Fibroblast of upper back skin (primary cell): ENCODE measurements at places on chromosomes 13 and 19.

DNA sequence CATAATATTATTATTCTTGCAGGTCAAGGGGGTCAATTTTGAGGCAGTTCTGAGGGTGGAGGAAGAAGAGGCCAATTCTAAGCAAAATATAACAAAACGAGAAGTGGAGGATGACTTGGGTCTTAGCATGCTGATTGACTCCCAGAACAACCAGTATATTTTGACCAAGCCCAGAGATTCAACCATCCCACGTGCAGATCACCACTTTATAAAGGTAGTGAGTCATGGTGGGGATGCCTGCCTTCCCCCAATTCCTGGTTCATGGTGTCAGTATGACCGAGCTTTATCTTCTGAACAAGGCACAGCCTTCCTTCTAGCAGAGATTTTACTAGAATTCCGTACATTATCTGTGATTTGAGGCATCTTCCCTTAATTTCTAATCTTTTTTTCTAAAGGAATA lies 9.4 kb upstream of the DCUN1D2 start:
- DNase-seq: peak; percentile 6

DNA sequence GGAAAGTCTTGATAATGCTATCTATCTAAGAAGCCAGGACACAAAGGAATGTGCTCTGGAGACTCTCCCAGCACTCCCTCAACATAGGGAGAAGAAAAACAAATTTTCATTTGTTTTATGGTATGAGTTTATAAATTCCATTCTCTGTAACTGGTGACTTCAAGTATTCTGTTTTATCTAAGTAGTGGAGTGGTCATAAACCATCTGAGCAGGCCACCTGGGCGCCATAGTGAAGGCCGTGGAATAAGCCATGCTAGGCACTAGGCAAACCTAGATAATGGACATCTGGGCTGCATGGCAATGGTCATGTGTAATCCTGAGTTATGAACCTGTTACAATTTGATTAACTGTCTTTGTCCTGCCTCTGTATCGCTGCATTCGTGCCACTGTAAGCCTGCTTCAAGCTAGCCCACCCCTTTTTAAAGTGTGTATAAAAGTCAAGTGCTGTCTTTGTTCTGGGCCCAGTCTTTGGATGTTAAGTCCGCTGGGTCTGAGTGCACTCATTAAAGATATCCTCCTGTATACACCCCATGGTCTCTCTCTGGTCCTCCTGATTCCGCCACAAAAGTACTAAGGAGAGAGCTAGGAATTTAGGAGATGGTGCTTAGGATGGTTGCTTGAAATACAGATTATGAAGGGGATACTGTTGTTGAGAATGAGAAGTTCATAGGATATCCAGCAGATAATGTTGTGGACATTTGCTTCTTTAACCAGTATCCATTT lies 13.2 kb downstream of the GTF2F2 start:
- DNase-seq: no peak

GRCh38 chr19:43789029-43789428 lies 8.3 kb upstream of the KCNN4 start:
- DNase-seq: peak; percentile 37

DNA sequence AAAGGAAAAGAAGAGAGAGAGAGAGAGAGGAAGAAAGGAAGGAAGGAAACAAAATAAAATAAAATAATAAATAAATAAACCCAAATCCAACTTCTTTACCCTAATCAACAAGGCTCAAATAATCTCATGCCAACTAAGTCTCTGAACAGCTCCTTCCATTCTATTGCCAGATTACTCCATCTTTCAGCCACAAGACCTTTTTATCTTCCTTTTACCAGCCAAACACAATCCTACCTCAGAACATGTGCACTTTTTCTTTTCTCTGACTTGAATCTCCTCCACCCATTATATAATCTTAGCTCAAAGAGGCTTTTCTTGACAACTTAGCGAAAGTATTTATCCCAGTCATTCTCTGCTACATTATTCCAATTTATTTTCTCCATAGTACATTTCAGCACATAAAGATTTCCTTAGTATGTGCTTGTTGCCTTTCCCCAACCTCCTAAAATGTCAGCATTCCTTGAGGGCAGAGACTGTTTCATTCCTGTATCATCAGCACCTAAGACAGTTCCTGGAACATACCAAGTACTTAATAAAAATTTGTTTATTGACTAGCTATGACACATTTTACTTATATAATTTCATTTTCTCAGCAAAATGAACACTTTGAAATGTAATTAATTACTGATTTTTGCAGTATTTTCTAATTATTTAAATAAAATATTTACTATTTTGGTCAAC lies 33.5 kb upstream of the USPL1 start:
- DNase-seq: no peak

DNA sequence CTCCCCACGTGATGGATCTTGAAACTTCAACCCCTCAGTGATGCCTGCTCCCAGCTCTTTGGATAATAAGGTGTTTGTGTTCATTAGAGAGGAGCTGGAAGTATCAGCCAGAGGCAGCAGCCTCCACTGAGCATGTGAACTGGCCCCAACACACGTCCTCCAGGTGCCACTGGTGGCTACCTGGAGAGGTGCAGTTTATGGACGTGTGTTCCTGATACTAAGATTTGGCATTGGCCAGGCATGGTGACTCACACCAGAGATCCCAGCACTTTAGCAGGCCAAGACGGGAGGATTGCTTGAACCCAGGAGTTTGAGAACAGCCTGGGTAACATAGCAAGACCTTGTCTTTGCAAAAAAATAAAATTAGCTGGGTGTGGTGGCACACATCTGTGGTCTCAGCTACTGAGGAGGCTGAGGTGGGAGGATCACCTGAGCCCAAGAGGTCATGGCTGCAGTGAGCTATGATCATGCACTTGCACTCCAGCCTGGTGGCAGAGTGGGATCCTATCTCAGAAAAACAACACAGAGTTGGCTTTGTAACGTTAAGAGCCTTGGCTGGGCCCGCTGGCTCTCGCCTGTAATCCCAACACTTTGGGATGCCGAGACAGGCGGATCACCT lies 34.4 kb downstream of the SLC25A42 start:
- DNase-seq: no peak

DNA sequence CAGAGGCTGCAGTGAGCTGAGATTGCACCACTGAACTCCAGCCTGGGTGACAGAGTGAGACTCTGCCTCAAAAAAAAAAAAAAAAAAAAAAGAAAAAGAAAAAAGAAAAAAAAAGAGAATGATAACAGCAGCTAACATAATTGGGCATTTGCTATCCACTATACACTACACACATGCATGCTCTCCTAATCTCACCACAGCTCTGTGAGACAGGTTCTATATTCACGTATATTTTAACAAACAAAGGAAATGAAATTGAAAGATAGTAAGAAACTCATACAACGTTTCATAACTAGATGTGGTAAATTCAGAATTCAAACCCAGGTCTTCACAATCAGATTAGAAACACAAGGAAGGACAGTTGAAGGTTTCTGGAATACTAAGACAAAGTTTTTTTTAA lies 265.7 kb downstream of the DIAPH3 start:
- DNase-seq: no peak

DNA sequence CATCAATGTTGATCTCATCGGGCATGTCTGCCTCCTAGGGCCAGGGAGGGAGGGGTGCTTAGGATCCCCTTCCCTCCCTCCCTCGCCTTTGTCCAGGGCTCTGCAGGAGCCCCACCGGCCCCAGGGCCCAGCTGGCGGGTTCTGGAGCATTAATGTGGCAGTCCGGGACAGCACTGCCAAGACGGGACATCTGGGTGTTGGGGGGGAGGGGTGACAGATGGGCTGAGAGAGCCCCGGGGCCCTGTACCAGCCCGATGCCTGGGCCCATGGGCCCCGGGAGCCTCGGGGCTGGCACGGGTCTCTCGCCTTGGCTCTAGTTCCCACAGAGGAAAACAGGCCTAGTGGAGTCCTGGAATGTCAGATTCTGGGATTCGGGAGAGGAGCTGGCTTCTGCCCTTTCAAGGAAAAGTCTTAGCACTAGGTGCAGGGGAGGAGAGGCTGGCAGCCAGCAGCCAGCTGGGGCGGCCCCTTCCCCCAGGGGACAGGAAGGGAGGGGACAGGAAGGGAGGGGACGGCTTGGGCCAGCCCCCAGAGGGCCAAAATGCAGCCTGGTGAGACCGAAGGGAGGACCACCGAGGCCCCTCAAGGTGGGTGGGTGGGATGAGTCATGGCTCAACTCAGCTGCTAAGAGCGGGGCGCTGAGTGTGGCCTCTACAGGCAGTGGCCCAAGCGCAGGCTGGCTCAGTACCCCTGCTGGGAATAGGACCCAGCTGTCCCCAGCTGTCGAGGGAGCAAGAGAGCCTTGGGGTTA lies 3.1 kb downstream of the PPP1R14A start:
- DNase-seq: no peak

DNA sequence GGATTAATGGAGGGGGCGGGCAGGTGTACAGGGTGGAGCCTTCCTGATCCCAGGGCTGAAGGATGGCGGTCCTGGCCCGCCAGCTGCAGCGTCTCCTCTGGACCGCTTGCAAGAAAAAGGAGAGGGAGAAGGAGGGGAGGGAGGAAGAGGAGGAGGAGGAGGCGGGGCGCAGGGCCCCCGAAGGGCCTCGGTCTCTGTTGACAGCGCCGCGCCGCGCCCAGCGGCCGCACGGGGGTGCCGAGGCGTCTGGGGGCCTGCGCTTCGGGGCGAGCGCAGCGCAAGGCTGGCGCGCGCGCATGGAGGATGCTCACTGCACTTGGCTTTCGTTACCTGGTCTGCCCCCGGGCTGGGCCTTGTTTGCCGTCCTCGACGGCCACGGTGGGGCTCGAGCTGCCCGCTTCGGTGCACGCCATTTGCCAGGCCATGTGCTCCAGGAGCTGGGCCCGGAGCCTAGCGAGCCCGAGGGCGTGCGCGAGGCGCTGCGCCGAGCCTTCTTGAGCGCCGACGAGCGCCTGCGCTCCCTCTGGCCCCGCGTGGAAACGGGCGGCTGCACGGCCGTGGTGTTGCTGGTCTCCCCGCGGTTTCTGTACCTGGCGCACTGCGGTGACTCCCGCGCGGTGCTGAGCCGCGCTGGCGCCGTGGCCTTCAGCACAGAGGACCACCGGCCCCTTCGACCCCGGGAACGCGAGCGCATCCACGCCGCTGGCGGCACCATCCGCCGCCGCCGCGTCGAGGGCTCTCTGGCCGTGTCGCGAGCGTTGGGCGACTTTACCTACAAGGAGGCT lies at the start of gene PPM1N:
PPM1N (plus strand) TSS at position 33 of the 785 bp plus-strand sequence; CDS start at position 63, 30 bp downstream.
- no peak for DNase-seq

DNA sequence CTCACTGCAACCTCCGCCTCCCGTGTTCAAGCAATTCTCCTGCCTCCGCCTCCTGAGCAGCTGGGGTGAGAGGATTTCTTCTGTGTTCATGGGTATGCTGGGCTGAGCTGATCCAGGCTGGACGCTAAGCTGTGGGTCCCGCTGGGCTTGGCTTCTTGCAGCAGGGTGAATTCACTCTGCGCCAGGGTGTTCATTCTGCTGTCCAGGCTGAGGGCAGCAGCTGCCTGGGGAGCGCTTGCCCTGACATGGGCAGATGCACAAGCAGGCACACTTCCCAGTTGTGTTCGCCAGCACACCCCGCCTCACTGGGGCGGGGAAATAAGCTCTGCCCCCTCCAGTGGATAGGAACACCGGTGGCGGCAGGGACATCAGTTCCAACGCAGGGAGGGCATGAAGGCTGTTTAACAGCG lies 7.3 kb upstream of the INAFM1 start:
- DNase-seq: no peak

DNA sequence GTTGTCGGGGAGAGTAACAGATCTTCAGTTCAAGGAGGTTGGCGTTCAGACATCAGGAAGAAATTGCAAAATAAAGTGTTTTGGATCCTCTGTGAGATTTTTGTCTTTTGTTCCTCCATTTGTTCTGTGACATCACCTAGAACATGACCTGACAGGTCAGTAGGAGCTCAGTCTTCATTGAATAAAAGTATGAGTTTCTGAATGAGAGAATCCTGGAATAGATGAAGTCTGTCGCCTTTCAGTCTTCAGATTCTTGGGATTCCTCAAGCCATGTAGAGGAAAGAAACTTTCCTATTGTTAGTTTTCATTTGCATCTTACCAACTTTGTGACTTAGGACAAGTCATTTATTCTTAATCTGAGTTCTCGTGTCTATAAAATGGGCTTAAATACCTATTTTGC lies 14.4 kb downstream of the ARHGAP35 start:
- no peak for DNase-seq

DNA sequence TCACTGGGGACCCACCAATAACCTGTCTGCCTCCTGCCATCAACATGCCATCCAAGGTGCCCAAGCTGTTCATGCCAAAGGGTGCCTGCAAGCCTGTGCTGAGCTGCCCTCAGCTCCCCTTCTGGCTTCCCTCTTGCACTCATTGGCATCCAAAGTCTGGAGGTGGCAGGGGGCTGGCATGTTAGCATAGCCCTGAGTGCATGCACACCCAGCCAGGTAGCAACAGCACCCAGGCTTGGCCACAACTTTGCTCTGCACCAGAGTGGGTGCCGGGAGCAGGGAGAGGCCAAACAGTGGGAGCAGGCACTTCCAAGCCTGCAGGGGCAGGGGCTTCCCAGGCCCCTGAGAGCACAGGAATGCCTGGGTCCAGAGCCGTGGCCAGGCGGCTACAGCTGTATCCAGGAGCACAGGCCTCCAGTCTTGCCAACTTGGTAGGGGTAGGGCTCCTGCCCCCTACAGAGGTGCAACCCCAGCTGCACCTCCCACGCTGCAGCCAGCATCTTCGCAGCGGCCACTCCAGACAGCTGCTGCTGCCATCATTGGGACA lies 26.1 kb upstream of the TBC1D4 start:
- no peak for DNase-seq

DNA sequence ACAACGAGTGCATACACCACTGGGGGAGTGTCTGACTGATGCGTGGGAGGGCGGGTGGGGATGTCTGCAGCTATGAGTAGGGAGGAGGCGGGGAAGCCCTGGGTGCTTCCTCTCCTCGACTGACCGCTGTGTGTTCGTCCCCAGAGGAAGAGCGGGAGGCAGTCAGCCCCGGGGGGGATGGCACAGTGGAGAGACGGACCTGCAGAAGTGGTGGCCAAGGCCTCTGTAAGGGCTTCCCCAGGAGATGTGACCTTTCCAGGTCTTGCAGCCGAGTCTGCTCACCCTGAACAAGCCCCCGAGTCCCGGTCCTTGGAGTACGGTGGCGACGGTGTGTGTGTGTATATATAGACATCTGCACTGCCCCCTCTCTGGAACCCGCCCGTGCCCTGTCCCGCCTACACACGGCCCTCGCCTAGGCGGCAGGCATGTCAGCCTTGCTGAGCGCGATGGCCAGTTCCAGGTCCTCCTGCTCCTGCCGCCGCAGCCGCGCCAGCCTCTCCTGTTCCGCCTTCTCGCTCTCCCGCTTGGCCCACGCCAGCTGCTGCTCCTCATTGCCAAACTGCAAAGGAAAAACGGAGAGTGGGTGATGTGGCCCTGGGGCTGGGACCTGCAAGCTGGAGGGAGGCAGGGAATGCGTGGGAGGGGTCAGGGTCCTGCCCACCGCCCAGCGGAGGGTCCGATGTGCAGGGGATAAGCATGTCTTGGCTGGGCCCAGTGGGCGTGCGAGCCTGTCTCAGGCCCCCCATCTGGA lies 30.8 kb downstream of the KLF2 start:
- DNase-seq: no peak

DNA sequence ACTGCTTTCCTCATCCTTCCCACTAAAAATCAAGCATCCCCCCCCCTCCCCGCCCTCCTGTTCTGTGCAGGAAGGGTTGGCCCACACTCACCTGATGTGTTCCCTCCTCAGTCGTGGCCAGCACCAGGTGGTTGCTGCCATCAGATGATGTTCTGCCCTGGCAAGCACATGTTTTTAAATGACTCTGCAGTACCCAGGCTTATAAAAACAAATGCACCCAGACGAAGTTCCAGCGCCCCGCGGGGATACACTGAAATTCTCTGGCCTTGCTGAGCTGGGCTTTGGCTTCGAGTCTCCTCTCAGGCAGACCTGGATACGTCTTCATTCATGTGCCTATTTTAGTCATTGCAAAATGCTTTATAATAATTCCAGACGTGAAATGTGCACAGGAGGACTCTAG lies 316.3 kb downstream of the DLEU7 start:
- DNase-seq: no peak

- no peak for DNase-seq
Observed at GRCh38 chr13:25946321-25946720, 105.5 kb downstream of the SHISA2 start.
